Left hindlimb (tissue), 1 donor: ENCODE measurements at places on chromosomes 5 and 9.

DNA sequence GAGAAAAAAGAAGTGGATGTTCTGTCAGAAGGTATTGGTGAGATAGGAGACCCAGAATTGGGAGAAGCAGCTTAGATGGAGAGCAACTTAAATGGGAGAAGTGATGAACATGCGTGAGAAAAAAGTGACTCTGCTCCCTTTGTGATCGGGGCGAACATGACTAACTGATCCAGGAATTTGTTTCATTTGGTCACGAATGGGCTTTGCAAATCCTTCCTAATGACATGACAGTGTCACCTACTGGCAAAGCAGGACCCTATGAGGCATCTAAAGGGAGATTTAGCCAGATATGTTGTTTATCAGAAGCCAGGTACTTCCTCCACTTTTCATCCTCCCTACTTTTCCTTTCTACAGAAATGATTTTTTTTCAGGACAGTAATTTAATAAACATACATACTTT is 787.4 kb upstream of the RGMB start:
- DNase-seq: no peak

GRCh38 chr9:68685770-68686169 is 19.3 kb upstream of the PIP5K1B start:
- no peak for DNase-seq

- DNase-seq: no peak
Measured at GRCh38 chr9:2289263-2289662, 274.1 kb downstream of the SMARCA2 start.

- no peak for DNase-seq
Measured at GRCh38 chr9:77726289-77726688, 78.2 kb upstream of the GNA14 start.

GRCh38 chr5:134550271-134551214 is 25.1 kb downstream of the JADE2 start:
- DNase-seq: no peak

GRCh38 chr9:87502391-87503221 is 4.9 kb downstream of the DAPK1 start:
- DNase-seq: no peak

- no peak for DNase-seq
Measured at GRCh38 chr5:159163027-159163700, 46.2 kb downstream of the RNF145 start.

DNA sequence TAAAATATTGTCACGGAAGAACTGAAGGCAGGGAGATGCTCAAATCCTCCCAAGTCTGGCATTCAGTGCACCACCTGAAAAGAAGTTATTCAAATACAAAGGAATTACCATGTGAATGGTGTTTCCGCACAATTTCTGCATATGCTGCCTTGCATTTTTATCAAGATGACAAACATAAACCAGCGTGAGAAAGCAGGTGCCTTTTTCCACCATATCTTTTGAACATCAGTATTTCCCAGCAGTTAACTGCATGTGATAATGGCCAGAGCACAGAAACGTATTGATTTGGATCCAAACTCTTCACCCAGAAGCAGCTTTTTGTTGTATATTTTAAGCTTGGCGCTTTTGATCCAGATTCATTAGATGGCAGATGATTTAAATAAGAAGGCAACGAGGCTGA is 808.0 kb downstream of the TLE1 start:
- no peak for DNase-seq

DNA sequence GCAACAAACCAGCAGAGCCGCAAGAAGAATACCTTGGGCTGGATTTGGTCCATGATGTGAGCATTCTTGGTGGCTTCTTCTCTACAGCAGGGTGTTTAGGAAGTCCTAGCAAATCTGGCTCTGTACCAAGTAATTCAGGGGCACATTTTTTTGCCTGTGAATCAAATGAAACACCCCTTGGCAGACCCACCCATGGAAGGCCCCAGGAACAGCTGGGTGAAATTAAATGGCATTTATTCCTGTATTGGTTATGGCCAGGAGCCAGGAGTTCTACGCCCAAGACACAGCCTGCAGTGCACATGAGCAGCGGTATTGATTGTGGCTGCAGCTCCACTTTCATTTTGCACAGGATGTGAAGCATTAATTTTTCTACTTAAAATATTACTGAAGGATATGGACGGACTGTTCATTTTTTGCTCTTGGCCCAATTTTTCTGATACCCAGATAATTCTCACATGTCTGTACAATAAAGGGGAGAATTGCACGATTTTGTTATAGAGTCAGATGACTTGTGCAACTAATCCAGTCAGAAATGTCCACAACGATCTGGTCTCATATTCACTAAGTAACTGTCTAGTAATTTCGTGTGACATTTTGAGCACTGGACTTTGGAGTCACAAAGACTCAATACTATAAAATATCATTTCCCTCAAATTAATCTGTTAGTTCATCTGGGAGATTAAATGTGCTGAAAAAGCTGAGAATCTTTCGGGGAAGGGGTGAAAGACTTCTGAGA is 120.7 kb upstream of the APC start:
- DNase-seq: no peak

DNA sequence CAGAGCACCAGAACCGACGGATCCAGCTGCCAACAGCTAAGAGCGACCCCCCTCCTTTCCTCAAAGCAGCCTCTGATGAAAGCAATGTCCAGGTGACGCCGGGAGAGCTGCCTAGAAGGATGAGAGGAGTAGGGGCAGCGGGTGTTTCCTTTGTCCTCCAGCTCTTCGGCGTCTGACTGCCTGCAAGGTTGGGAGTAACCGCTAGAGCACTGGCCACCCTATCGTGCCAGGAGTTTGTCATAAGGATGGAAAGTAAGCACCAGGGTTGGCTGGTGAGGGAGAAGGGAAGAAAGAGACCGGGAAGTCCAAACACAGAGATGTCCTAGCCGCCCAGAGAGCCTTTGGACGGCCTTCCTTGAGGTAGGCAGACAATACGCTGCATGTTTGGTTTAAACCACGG is 10.8 kb downstream of the MRPL36 start:
- no peak for DNase-seq

DNA sequence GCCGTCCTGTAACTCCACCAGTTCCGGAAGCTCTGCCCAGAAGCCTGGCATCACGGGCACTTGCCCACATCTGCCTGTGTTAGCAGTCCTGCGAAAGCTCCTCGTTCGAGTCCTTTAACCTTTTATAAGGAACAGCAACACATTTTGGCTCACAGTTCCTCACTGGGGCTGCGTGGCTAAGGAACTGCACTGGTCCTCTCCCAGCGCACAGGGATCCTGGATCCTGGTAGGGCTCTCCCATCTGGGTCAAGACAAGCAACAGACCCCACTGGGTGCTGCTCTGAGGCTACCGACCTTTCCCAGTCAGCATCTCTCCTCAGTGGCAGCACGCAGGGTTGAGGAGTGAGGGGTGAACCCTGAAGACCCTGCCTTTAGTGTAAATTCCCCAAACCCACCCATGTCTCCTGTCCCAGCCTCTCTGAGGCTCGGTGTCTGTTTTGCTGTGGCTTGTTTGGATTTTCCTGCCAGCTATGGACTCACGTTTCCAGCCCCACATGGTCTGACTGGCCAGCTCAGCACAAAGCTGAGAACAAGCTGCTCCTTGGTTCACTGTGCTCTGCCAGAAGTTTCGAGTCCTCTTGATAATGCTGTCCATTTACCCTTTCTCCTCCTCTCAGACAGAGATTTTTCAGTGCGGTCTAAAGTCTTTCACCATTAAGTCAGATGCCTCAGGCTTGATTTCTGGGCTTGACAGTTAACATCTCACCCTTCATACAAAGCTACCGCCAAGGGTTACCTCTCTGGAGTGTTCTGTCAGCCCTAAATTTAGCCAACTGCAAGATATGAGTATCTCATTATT is 80.0 kb downstream of the AK8 start:
- DNase-seq: no peak

DNA sequence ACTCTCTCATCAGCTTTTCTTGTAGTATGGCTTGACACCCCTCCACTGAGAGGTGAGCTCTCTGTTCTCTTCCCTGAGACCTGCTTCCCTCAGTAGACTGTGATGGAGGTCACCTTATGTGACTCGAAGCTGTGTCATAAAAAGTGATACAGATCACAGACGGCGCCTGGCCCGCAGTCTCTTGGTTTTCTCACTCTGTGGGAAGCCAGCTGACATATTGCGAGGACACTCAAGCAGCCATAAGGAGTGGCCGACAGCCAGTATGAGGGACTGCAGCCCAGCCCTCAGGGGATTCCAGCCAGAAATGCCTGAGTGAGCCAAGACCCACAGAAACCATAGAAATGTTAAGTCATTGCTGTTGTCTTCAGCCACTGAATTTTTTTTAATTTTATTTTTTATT is 38.0 kb downstream of the GADD45G start:
- no peak for DNase-seq

- no peak for DNase-seq
Measured at GRCh38 chr9:134155812-134156377, 8.5 kb downstream of the RNU6ATAC start.

- no peak for DNase-seq
Measured at GRCh38 chr9:10806868-10807267, 194.1 kb upstream of the PTPRD start.
